ENCODE measurements at places on chromosomes 13 and 19.

GRCh38 chr13:59459972-59460371 is 703.8 kb downstream of the DIAPH3 start:
- DNase-seq, result no peak

GRCh38 chr13:21744149-21744548 is 73.3 kb downstream of the FGF9 start:
- no peak for DNase-seq

DNA sequence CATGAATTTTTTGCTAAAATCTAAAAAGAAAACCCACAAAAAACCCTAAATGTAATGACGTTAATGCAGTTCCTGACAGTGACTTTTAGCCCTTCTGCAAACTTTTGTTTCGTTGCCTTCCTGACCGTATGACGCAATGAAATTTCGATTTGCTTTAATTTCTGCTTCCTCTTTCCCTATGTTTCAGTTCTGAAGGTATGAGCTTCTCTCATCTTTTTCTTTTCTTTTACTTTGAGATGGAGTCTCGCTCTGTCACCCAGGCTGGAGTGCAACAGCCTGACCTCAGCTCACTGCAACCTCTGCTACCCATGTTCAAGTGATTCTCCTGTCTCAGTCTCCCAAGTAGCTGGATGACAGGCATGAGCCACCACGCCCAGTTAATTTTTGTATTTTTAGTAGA is 6.1 kb upstream of the LILRA5 start:
- no peak for DNase-seq

- DNase-seq, result no peak
Observed at GRCh38 chr19:40005691-40006272, 8.9 kb downstream of the ZNF546 start.

DNA sequence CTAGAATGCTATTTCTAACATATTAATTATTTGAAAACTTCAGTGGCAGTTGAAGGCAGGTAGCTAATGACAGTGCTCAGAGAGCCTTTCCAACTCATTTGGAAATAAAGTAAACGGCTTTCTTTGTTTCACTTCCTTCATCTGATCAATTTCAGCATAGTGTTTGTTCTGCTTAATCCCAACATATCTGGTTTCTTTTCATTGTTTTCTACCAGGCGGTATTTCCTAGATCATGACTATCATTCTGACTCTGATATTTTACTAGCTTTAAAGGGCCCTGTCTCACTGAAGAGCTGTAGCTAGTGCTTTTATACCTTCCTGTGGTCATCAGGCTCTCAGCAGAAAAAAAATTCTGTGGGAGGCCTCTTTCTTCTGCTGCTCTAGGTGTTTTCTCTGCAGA is 178.6 kb downstream of the RBM26 start:
- no peak for DNase-seq

- peak; percentile 78 for DNase-seq
Observed at GRCh38 chr19:1825909-1826556, 14.0 kb upstream of the ATP8B3 start.

All from CD4-positive, alpha-beta T cell treated with Interleukin-2 at 100 ng/mL for 4 hours (primary cell).